Esophagus mucosa (tissue), 1 donor: ENCODE measurements at places on chromosomes 5 and 9. TPM values are rescaled to one million over a fixed set of nuclear protein-coding genes. Genes with fewer than 3 reads are reported as not detected.

Gene IRGM
- not detected for total RNA-seq

Gene SKIC3
- 43.2 TPM for total RNA-seq

Gene TMEM215
- total RNA-seq: not detected

Gene RASGEF1C
- not detected for total RNA-seq

Gene PRSS3
- total RNA-seq: 107 TPM

Gene PCSK5
- 13.6 TPM for total RNA-seq

Gene F2RL2
- 0.20 TPM for total RNA-seq

Gene DDX31
- 6.4 TPM for total RNA-seq

Gene SGCD
- total RNA-seq: 0.52 TPM

Gene SLC34A3
- total RNA-seq: 0.68 TPM

Gene KCNIP1
- total RNA-seq: not detected

Gene KIF20A
- 21.2 TPM for total RNA-seq

Gene PKD2L2
- total RNA-seq: not detected

Gene SHROOM1
- total RNA-seq: 6.9 TPM

Gene TRIM7
- 36.9 TPM for total RNA-seq

Gene AP3S1
- total RNA-seq: 88.6 TPM

Gene SPATA31E1
- total RNA-seq: not detected

Gene C1QTNF3
- 1.2 TPM for total RNA-seq

Gene F12
- 32.8 TPM for total RNA-seq

Gene STKLD1
- 0.40 TPM for total RNA-seq

Gene TRIM36
- 1.2 TPM for total RNA-seq

Gene FBLL1
- not detected for total RNA-seq

Gene SGTB
- 1.9 TPM for total RNA-seq
